ENCODE measurements at places on chromosomes 1 and 21.
A peak's percentile ranks its signal among the peaks of the same experiment; 100 is the strongest.

DNA sequence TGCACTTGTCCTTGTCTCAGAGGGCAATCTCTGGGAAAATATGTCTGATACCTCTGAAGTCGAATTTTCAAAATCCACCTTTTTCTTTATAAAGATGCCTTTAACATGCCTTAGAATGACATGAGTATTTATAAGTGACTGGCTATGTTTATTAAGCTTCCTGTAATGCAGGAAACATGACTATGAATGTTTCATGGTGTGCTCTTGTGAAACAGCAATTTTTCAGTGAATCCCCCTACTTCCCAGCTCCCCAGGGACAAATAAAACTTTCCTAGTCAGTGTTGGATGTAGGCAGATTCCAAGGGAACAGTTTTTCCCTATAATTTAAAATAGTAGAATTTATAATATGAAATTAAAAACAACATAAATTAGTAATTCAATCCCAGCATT is 437.0 kb downstream of the LMO4 start:
- DNase-seq, result no peak

- DNase-seq, result no peak
Observed at GRCh38 chr1:162137179-162137960, 67.9 kb downstream of the NOS1AP start.

GRCh38 chr1:39418236-39418635 is 73.2 kb upstream of the BMP8A start:
- DNase-seq, result no peak

- no peak for DNase-seq
Observed at GRCh38 chr1:108831225-108831624, 25.7 kb downstream of the AKNAD1 start.

DNA sequence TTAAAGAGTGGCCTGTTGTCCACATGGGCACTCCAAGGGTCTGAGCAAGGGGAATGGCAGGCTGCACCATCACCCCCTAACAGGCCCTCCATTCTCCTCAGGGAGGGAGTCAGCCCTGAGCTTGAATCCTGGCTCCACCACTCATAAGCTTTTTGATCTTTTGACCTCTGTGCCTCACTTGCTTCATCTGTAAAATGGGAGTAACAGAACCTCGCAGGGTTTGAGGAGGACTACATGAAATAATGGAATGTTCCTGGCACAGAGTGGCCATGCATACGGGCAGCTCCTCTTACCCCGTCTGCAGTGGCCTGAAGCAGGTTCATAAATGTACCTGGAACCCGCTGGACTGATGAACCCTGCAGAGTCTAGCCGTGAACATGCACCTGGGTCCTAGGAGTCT is 2.1 kb upstream of the XKR8 start:
- no peak for DNase-seq

DNA sequence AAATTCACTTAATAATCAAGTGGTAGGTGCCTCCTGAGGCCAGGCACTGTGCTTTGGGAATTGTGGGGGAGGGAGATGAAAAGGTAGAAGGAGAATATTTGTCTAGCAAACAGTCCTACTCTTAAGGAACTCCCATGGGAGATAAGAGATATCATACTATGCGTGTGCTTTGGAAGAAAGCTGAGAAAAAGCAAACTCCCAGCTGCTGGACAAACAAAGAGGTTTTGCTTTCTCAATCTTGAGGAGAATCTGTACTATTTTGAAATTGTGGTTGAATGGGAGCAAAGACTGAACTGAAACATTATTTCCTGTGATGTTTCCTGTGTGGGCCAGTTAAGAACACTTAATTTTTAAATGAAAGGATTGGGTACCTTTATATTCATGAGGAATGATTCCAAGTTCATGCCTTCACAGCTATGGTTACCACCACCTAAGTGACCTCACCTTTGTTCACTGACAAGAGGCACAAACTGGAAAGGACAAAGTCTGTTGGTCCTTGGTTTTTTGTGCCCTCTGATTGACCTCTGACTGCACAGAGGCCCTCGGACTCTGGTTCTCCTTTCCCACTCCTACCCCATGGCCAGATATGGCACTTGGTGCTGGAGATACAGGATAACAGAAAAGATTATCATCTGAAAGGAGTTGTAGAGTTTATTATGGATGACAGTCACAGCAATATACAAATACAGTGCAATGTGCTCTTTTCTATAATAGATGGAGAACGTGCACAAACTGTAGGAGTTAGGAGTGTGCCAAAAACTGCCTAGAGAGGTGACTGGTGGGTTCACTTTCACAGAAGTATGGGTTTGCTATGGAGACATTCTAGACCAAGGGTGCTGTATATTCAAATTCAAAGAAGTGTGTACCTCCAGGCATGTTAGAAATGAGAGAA is 1.6 kb downstream of the CD53 start:
- DNase-seq, result no peak

GRCh38 chr1:164228928-164229327 is 330.1 kb upstream of the PBX1 start:
- DNase-seq, result no peak

DNA sequence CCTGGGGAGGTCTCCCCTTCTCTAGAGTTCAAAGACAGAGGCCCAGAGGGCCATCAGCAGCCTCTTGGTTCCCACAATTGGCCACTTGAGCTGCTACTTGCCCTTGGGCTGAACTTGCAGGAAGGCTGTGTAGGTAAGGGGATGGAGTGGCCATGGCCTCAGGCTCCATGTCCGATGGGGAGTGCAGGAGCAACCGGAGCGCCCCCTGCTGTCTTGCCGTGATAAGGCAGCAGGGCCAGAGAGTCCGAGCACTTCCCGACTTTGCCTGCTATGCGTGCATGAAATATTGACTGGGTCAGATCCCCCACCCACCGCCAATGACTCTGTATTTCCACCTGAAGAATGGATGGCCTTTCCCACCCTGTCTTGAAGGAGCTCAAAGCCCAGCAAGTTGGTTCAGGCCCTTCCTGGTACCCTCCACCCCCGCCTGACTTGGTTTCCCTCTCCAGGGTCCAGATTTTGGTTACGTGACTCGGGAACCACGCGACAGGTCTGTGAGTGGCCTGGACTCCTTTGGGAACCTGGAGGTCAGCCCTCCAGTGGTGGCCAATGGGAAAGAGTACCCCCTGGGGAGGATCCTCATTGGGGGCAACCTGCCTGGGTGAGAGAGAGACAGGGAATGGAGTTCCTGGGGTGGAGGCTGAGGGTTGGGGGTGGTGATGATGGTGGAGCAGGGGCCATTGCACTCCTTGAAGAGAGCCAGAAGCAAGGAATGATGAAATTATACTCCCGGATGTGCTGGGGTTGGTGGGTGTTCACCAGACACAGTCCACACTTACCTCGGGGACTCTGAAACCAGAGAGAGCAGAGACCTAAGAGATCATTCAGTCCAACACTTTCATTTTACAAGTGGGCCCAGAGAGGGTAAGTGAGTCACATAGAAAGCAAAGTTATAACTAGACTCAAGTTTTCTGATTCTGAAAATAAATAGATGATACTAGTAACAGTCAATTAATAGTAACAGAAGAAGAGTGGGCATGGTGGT is 25.6 kb downstream of the PADI3 start:
- DNase-seq, result no peak

GRCh38 chr1:245790441-245790840 is 635.7 kb downstream of the KIF26B start:
- no peak for DNase-seq

- no peak for DNase-seq
Observed at GRCh38 chr1:244841273-244841927, 5.9 kb downstream of the COX20 start.

- no peak for DNase-seq
Observed at GRCh38 chr1:110051262-110051648, 16.8 kb downstream of the STRIP1 start.

- DNase-seq, result no peak
Observed at GRCh38 chr1:170377440-170377839, 154.5 kb upstream of the GORAB start.

- no peak for DNase-seq
Observed at GRCh38 chr1:212498283-212499040, 65.7 kb downstream of the NENF start.

DNA sequence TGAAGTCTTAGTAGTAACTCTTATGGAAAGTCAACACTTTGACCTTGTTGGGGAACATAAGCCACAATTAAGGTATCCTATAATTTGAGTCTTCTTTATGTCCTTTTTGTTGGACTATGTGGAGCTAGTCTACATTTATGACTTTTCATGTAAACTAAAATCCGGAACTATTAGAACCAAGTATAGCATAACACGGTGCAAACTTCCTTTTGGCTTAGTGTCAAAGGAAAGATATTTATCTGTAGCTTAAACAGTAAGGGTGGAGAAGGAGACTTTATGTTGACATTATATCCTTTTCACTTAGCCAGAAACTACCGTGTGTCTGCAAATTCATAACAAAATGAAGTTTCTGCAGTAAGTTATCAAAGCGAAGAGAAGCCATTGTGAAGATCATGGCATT is 7.3 kb downstream of the UAP1 start:
- no peak for DNase-seq

DNA sequence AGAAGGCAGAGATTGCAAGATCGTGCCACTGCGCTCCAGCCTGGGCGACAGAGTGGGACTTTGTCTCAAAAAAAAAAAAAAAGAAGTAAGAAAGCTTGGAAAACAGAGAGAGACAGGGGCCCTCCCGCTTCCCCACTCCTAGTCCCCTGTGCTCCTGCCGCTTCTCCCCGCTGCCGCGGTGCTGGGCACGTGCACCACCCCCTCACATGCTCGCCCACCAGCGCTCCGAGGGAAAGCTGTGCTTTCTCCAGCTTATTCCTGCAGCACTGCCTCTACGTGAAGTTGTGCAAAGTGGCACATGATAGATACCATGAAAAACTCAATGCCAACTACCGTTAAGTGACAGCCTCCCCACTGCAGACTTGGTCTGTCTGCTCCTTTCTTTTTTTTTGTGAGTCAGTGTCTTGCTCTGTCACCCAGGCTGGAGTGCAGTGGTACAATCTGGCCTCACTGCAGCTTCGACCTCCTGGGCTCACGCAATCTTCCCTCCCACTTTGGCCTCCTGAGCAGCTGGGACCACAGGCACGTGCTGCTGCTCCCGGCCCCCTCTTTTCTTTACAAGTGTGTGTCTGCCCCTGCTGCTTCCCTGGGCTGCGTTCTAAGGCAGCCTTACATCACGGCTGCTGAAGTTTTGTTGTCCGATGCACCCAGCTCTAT is 15.4 kb downstream of the SLX9 start:
- peak; percentile 65 for DNase-seq

- no peak for DNase-seq
Observed at GRCh38 chr1:2962061-2962460, 59.2 kb upstream of the ACTRT2 start.

- DNase-seq, result no peak
Observed at GRCh38 chr1:91809317-91809716, 76.6 kb downstream of the TGFBR3 start.

DNA sequence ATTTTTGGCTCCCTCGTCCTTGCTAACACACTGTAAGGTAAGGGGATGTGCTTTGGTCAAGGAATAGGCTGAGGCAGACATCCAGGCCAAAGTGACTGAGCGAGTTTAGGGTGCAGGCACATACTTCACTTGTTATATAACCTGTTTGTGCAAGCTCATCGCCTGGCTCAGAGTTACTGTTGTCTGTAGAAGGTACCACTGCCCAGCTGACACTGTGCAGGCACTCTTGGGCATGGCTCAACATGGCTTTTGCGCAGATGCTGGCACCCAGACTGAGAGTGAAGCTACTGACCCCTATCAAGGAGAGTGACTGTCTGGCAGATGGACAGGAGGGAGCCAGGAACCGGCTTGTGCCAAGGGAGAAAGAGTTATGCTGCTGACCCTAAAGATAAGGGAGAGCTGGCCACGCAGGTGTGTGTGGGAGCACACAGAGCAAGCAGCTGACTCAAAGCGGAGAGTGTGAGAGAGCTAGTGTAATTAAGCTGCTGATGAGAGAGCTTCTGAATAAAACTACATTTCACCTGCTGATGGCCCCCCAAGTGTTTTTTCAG is 307.3 kb upstream of the USP24 start:
- DNase-seq, result no peak

GRCh38 chr1:31881688-31882000 is 56.5 kb downstream of the PTP4A2 start:
- DNase-seq, result no peak

- no peak for DNase-seq
Observed at GRCh38 chr1:35448344-35448801, 108.8 kb downstream of the KIAA0319L start.

- no peak for DNase-seq
Observed at GRCh38 chr1:221715321-221716169, 26.3 kb downstream of the DUSP10 start.

DNA sequence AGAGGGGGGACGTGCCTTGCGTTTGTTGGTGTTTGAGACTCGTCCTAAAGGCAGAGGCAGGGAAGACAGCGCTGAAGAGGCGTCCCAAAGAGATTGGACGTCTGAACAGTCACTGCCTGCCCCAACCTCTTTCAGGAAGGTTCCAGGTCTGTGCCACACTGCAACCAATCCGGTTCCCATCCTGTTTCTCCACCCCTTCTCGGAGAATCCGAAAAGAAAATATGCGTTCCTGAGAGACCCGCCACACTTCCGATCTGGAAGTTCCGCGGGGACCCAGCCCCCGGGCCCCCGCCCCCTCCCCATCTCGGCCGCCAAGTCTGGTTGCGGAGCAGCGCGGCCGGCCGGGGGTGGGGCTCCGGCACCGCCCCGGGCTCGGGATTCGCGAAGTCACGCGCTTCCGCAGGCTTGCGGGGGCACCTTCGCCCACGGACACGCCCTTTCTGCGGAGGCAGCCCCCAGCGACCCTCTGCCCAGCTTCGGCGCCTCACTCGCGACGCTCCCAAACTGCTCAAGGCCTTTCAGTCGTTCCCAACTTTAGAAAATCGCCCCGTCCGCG is 124.5 kb upstream of the DPYD start:
- DNase-seq, result peak; percentile 19

GRCh38 chr1:56590520-56591011 is 11.2 kb upstream of the PLPP3 start:
- DNase-seq, result no peak

DNA sequence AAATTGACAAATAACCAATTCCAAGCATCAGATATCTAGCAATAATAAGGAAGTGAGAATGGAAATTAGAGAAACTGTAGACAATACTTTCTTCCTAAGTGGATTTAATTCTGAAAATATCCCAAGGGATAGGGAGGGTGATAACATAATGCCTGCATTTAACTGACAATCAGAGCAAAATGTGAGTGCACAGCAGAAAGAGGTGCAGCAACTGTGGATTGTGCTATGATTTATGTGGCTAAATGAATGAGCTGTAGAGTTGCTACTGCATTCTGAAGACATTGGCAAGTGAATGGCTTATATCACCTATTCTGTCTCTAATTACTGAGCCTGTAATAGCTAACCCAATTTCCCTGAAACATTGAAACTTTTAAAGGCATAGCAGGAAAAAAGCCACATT is 39.0 kb downstream of the OLFM3 start:
- no peak for DNase-seq

- no peak for DNase-seq
Observed at GRCh38 chr1:94411237-94411636, 7.0 kb upstream of the ABCD3 start.

DNA sequence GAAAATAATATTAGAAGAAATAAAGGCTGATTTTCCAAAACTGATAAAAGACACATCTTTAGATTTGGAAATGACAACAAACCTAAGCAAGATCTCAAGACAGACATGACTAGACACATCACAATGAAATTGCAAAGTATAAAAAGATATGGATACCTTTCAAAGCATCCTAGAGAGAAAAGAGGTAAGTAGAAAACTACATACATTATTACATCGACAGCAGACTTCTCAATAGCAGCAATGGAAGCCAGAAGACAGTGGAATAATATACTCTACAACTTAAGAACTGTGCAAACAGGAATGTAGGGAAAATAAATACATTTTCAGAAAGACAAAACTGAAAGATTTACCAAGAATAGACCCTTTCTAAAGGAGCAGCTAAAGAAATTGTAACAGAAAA is 50.2 kb downstream of the DENND1B start:
- no peak for DNase-seq

All from right hindlimb (tissue), 1 donor.